ENCODE measurements at places on chromosomes 3 and 15.

- no peak for DNase-seq
Observed at GRCh38 chr3:171328419-171329082, 131.7 kb downstream of the TNIK start.

DNA sequence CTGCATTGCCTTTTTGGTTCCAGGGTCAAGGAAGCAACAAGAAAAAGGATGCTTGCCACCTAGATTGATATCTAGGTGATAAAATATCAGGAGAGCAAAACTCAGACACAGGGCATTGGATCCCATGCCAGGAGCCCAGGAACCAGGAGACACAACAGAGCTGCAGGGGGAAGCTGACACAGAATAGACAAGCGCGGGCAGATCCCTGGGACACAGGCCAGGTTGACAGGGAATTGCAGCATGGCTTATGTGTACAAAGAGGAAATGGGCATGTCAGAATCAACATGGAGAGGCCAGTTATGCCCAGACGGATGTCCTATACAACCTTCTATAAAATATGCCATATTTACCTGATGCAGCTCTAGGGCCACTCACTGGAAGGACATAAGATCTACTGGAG lies 84.2 kb downstream of the SEMA6D start:
- DNase-seq = no peak

DNA sequence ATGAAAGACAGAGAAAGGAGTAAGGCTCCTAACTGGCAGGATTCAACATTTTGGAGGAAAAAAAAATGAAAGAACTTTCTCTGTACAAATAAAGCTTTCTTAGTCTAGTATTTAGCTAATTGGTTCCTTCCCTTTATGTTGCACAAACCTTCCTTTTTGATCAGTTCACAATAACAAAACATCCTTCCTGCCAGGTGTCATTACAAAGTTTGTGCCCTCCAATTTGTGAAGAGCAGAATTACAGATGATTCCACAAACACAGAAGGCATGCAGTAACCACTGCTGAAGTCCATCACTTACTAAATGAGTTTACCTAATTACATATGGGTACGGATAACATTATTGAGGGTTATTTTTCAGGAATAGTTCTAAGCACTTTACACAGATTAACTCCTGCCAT lies 179.9 kb downstream of the FMN1 start:
- no peak for DNase-seq

- no peak for DNase-seq
Observed at GRCh38 chr3:177752831-177753230, 555.5 kb upstream of the TBL1XR1 start.

DNA sequence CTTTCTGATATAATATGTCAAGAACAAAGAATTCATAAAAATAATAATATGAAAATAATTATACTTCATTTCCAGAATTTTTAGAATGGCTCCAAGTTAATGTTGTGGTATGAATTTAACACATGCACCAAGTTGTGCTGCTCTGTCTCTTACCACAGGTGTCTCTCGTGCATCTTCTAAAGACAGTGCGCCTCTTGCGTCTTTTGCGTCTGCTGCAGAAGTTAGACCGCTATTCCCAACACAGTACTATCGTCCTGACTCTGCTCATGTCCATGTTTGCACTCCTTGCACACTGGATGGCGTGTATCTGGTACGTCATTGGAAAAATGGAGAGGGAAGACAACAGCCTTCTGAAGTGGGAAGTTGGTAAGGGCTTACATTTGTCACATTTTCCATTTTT lies 246.6 kb downstream of the KCNH8 start:
- DNase-seq = no peak

DNA sequence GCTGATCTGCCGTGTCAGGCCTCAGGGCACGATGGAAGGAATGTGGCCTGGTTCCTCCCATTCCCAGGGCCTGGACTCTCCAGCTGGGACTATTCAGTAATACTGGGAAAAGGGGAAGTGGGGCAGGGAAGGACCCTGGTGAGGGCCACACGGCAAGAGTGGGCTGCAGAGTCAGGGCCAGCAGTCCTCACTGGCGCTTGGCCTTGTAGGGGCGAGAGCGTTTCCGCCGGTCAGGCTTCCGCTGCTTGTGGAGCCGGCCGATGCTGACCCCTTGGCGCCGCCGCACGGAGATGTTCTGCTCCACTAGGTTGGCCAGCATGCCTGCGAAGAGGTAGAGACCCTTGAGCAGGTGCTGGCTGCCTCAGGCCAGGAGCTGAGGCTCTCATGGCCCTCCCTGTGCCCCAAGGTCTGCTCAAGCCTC lies 42.8 kb downstream of the SEMA3G start:
- no peak for DNase-seq

DNA sequence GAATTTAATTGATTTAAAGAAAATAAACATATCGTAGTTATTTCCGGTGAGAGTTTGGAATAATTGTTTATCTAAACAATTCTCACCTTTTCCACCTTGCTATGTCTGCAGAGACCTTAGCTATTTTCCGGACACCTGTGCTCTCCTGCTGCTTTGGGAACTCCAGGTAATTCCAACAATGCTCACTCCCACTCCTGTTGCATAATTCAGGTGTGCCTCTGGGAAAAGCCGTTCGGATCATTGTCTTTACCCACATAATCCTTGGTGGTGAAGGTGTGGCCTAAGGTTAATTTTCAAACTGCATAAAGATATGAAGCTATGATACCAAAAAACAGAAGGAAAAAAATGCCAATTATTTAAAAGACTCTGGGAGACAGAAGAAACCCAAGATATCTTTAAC lies 59.4 kb downstream of the LDHAL6B start:
- no peak for DNase-seq

- DNase-seq = no peak
Observed at GRCh38 chr3:16547561-16548357, 34.3 kb upstream of the RFTN1 start.

DNA sequence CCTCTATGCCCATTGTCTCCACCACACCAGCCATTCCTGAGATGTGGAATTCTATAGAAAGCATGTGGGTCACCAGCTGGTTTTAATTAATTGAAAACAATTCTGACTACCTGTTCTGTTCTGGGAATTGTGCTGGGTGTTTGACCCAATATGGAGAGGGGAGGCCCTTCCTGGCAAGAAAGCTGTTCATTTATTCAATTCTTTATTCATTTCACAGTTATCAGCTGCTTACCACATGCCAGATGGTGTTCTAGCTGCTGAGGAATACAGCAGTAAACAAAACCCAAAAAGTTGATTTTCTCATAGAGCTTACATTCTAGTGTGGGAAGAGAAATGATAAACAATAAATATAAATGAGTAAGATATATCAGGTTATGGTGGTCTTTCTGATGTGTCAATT lies 296.1 kb upstream of the RASGRP1 start:
- DNase-seq = no peak

DNA sequence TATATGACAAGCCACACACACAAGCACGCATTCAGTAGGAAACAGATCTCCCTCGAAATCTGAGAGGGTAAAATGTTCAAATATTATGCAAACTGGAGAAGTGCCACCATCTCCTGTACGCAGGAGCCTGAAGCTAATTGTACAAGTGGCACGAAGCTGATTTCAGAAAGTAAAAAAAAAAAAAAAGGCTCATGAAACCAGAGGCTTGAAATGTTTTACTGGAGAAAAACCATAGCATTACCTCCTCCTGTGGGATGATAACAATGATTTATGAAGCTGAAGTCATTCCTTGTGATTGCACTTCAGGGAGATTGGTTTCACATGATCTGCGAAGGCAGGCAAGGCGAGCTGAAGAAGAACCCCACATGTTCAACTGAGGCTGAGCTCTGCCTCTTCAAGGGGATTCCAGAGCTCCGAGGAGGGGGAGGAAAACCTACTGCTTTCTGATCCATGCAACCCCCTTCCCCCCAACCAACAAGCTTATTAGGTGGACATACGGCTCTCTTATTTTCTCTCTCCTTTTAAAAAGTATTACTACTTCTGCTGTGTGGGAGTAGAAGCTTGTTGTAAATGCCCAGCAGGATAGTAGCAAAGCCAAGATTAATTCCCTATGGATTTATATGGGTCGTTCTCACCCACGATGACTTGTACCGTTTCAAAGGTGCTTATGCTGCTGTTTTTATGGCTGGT lies 101.1 kb downstream of the GREM1 start:
- no peak for DNase-seq

GRCh38 chr3:171862993-171863521 lies 19.9 kb downstream of the TMEM212 start:
- no peak for DNase-seq

DNA sequence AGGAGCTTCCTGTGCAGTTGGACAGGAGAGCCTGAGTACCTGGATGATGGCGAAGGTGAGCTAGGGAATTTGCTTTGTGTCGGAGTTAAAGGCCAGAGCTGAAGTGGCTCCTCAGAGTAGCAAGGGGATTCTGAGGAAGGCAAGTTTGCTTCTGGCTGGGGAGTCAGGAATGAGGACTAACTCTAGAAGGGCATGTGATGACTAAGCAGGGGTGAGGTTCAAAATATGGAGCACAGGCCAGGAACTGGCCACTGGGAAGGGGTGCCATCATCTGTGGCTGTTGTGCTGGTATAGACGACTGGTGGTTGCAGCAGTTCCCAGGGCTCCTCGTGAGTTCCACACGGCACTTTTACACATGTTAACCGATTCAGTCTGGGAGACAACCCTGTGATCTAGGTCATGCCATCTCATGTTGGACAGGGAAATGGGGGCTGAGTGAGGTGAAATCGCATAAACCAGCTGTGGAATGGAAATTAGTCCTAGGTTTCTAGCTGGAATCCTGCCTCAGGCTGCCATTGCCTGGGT lies 100.8 kb downstream of the EEFSEC start:
- no peak for DNase-seq

Data from caudate nucleus (tissue), 63 donors.